A549 treated with CpdA at 1 μM for 4 hours (cell line): ENCODE measurements at places on chromosomes 11 and 22. TPM values are rescaled to one million over a fixed set of nuclear protein-coding genes. Genes with fewer than 3 reads are reported as not detected.

The LRP4 gene
- 6.6 to 9.0 TPM (median 8.3 TPM) in 5 replicates for total RNA-seq

The MMP12 gene
- 0.02 to 0.09 TPM in 2 of 5 replicates, not detected in the others for total RNA-seq

The CYTH4 gene
- 0.82 to 1.2 TPM (median 1.0 TPM) in 5 replicates for total RNA-seq

The TYR gene
- not detected in 5 replicates for total RNA-seq

The APLNR gene
- total RNA-seq = 0.03 to 0.12 TPM (median 0.08 TPM) in 4 of 5 replicates, not detected in the other

The OR56A1 gene
- not detected in 5 replicates for total RNA-seq

The CCDC73 gene
- 0.02 to 0.10 TPM (median 0.04 TPM) in 4 of 5 replicates, not detected in the other for total RNA-seq

The TRPC6 gene
- 0.77 to 1.4 TPM (median 0.98 TPM) in 5 replicates for total RNA-seq
